ENCODE measurements at places on chromosomes 11 and 22. TPM values are rescaled to one million over a fixed set of nuclear protein-coding genes. Genes with fewer than 3 reads are reported as not detected.

DNA sequence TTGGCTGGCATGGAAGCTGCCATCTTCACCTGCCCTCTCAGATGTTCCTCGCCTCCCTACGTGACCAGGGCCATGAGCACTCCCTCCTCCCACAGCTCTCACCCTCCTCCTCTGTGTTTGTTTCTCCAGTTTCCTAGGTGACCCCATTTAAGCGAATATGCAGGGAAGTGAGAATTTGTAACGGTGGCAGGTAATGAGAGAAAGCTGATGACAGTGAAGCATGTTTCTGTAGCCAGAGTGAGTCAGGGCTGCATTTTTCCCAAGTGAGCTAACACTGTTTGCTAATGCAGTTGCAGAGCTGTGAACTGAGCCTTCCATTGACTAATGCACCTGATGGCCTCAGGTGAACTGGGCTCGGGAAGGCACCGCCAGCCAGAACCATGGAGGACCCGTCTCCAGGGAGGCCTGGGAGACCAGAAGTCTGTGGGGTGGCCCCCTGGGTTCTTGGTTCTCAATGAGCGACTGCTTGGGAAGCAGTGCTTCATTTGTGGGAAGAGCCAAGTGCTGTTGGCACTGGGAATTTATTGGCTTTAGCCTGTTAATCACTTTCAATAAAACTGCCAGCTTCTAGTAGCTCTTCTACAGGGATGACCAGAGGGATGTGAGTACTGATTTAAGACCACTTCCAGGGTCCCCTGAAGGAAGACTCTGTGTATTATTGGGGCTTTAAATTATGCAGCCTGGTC lies 64.5 kb downstream of the BARX2 start:
- peak; percentile 56 for DNase-seq

DNA sequence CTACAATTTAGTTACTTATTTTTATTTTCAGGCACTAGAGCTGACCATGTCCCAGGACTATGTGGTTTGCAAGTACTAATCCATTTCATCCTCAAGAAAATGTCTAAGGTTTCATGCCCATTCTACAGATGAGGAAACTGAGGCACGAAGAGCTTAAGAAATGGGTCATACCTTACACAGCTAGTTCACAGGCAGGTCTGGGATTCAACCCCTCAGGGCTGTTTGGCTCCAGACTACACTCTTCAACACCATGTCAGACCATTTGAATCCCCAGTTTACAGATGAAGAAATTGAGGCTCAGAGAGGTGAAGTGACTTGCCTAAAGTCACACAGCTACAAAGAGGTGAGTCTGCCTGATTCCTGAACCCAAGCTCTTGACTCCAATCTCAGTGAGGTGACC lies 144.1 kb downstream of the MIAT start:
- no peak for DNase-seq

- no peak for DNase-seq
These were observed 35.4 kb upstream of the FLI1 start for GRCh38 chr11:128658502-128658901.

DNA sequence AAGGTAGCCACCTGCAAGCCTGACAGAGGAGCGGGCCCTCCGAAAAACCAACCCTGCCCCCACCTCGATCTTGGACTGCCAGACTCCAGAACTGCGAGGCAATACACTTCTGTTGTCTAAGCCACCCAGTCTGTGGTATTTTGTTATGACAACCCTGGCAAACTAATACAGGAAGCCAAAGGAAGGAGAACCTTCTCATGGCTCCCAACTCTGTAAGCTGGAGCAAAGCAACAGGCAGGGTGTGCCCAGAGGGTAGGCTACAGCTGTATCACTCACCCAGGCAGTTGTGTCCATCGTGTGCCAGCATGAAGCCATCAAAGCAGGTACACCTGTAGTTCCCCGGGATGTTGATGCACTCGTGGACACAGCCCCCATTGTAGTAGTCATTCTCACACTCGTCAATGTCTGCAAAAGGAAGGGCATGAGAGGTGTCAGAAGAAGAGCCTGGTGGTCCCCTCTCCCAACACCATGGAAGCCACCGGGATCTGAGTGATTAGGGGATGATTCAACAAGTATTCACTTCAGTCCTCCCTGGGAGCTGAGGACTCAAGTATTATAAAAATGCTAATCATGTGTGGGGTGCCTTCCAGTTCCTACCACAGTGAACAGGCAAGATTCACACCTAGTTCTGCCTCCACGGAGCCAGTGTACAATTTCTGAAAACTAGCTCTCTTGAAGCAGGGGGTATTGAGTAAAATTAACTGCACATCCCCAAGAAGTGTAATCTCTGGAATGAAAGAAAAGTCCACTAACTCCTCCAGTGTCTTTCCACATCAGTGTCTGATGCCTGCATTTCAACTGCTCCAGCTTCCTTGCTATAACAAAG lies 23.3 kb downstream of the SCUBE1 start:
- no peak for DNase-seq

DNA sequence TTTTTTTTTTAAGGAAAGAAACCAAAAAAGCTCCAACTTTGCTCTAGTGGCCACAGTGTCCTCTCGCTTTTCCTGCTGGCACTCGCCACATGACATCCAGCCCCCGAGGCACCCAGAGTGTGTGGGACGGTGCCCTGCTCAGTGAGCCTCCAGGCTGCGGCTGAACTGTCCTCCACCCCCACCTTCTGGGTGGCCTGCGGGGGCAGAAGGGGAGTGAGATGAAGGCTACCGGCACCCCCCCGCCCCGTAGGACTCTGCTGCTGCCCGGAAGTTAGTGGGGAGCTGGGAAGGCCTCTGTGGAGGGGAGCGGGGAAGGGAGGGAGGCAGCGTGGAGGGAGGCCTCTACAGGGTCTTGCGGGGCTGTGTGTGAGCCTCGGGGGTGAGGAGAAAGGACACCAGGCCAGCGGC lies 264.4 kb downstream of the CTTN start:
- no peak for DNase-seq

- DNase-seq = no peak
These were observed 733.5 kb upstream of the CCDC90B start for GRCh38 chr11:84019571-84020194.

DNA sequence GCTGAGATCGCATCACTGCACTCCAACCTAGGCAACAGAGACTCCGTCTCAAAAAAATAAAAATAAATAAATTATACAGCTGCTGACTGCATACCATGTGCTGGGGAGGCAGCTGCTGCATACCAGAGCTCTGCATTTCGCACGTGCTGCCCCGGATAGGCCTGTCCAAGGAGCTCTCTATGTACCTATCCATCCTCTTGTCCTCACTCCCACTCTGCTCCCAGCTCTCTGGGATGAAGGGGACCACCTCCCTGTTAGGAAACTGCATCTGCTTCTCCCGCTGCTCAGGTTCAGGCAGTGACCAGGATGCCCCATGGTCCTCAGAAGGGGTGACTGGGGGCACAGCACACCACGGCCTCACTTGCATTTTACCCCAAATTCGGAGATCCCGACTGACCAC lies 302.3 kb downstream of the BRD1 start:
- no peak for DNase-seq

DNA sequence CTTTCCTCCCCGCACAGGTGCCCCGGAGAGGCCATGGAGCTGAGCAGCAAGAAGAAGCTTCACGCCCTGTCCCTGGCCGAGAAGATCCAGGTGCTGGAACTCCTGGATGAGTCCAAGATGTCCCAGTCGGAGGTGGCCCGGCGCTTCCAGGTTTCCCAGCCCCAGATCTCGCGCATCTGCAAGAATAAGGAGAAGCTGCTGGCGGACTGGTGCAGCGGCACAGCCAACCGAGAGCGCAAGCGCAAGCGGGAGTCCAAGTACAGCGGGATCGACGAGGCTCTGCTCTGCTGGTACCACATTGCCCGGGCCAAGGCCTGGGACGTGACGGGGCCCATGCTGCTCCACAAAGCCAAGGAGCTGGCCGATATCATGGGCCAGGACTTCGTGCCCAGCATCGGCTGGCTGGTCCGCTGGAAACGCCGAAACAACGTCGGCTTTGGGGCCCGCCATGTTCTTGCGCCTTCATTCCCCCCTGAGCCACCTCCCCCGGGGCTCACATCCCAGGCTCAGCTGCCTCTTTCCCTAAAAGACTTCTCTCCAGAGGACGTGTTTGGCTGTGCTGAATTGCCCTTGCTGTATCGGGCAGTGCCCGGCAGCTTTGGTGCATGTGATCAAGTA lies 1.3 kb downstream of the TIGD3 start:
- DNase-seq = peak; percentile 33

DNA sequence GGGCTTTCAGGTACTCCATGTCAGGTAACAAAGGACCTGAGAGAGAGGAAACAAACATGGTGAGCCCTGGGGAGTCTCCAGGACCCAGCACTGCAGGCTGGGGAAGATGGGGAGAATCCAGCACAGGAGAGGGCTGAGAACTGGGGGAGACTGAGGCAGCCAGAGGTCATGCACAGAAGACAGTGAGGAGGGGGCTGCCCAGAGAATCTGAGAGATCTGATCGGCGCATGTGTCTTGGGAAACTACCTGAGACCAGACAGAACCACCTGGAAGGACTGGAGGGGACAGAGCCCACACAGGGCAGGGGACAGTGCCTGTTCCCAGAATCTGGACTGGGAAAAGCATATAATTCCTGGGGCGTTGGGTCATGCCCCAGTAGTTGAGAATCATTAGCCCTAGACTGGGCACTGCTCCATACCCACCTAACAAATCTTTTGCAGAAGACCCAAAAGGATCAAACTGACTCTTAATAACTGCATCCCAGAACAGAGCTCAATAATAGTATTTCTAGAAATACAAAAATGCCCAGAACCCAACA lies 20.0 kb upstream of the COMT start:
- DNase-seq = no peak

DNA sequence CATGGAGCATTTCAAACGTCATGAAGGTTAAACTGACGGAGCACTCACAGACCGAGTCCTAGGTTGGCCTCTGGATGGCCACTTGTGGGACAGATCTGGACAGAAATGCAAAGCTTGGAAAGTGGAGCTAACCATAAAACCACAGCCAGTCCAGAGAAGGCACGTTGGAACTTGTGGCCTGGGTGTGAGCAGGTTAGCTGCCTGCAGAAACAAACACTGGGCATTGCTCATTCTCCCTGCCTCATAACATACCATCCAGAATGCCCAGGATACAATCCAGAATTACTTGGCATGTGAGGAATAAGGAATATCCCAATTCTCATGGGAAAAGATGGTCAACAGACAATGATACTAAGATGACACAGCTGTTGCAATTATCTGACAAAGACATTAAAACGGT lies 1005.0 kb downstream of the TBC1D22A start:
- DNase-seq = no peak

GRCh38 chr22:29690476-29690875 lies 29.3 kb upstream of the CABP7 start:
- no peak for DNase-seq

The RHOD gene
- 23.3 TPM for total RNA-seq

The TMPRSS13 gene
- 0.63 TPM for total RNA-seq

The RAB6A gene
- total RNA-seq = 168 TPM

The RASL10A gene
- total RNA-seq = 1.7 TPM

Data from mucosa of gallbladder (tissue), 1 donor.